ENCODE measurements at places on chromosomes 6 and 20.

- no peak for DNase-seq
These were observed 325.6 kb upstream of the RUNX2 start for GRCh38 chr6:45002390-45003105.

GRCh38 chr6:170459451-170459850 lies 93.7 kb downstream of the PSMB1 start:
- no peak for DNase-seq

DNA sequence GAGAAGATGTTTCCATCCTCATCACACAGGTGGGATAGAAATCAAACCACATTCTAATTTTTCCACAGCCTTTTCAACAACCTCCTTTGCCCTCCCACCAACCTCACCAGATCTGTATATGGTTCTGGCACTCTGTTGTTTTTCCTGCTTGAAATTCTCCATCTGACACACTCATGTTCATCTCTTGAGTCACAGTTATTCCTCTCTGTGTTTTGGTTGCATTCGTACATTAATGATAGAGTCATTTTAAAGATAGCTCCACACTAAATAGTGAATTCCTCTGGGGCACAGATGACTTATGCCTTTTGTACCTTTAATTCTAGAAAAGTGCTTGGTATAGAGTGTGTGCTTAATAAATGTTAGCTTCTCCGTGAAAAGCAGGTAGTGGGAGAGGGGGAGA lies 1.4 kb upstream of the GCLC start:
- no peak for DNase-seq

GRCh38 chr6:150664091-150664490 lies 64.4 kb downstream of the PLEKHG1 start:
- no peak for DNase-seq

GRCh38 chr20:38859070-38859690 lies 53.7 kb downstream of the PPP1R16B start:
- no peak for DNase-seq

GRCh38 chr20:32316667-32317066 lies 39.2 kb downstream of the KIF3B start:
- DNase-seq: no peak

DNA sequence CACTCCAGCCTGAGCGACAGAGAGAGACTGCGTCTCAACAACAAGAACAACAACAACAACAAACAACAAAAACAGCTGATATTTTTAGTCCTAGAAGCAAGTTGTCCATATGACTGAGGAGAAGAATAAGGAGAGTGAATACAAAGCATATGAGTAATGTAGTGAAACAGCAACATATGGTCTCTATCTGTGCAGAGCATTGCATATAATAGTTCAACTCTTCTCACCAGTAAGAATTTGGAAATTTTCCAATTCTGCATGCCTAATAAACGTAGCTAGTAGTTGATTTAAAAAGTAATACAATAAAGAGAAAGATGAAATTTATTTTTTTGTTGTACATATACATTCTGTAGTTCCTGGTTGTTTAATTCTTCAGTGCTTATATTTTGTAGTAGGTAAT lies 129.7 kb upstream of the FAM83B start:
- DNase-seq: no peak

DNA sequence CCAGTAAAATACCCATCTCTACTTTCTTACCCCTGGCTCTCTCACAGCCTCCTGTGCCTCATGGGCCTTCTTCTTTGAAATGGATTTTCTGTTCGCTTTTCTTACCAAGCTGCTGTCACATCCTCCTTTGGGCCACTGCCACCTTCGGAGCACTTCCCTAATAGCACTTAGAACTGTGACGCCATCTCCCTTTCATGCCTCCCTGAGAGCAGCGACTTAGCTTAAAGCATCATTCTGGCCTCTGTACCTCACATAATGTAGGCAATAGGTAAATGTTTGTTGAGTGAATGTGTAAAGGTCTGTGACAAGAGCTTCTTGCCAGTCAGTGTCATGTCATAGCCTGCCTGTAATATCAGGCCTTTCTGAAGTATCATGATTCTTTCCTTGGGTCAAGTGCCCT lies 78.8 kb downstream of the ADGRG6 start:
- no peak for DNase-seq

- DNase-seq: no peak
These were observed 2.0 kb downstream of the SCRT2 start for GRCh38 chr20:673603-674001.

DNA sequence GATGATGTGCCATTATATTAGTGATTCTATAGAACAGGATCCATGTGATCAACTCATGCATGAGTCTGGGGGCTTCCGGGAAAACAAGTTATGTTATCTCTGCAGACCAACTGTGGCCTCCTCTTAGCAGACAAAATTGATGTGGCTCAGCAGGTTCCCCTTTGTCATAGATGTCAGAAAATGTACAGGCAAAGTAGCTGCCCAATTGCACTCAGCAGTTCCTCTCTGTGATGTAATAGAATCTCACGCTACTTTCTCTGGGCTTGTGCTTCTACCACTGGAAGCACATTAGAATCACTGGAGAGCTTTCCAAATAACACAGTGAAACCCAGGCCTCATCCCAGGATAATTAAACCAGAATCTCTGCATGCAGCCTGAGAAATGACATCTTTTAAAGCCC lies 253.1 kb downstream of the SLC24A3 start:
- no peak for DNase-seq

DNA sequence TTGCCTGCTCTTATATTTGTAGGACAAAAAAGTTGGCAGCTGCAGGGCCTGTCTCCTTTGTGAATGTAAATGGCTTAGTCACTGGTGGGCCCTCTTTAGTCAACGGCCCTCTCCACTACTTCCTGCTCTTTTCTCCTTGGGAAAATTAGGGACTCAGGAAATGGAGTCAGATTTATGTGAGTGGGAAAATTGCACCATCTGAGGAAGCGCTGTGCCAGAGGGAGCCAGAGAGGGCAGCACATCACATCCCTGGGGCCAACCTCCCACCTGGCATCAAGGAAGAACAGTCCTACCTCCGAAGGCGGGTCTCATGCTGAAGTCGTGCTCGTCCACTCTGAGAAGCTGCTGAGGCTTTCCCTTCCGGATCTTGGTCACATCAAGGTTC lies 15.6 kb downstream of the GABRR2 start:
- no peak for DNase-seq

- DNase-seq: no peak
These were observed 1.3 kb upstream of the E2F1 start for GRCh38 chr20:33687370-33687915.

DNA sequence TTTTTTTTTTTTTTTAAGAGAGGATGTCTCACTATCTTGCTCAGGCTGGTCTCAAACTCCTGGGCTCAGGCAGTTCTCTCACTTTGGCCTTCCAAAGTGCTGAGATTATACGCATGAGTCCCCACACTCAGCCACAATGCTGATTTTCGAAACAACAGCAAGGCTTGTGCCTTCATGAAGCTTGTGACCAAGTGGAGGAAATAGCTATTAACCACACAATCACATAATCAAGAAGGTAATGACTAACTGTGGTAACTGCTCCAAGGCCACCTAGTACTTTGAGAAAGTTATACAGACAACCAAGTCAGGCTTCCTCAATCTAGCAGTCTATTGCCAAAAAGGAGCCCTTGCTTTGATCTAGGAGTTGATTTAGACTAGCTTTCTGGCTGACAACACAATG lies 46.3 kb downstream of the SOD2 start:
- no peak for DNase-seq

Data from cortex of kidney (tissue), 1 donor.